ENCODE measurements at places on chromosomes 7 and 10.

- DNase-seq: no peak
Measured at GRCh38 chr7:5872326-5872725, 8.3 kb upstream of the OCM start.

DNA sequence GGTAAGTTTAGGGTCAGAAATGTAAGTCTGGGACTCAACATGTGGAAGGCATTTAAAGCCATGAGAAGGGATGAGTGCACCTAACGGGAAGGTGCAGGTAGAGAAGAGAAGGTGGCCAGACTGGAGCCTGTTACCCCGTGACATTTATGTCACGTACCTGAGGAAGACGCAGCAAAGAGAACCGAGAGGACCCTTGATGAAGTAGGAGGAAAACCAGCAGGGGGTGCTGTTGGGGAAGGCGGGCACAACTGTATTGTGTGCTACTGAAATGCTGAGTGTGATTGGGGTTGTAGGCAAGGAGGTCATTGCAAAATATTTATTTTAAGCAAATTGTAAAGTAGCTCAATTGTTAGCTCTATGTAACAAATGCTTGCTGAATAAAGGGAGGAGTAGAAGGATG is 338.2 kb upstream of the PRKCQ start:
- DNase-seq: peak; percentile 35

GRCh38 chr7:70953796-70954195 is 178.1 kb upstream of the GALNT17 start:
- no peak for DNase-seq

DNA sequence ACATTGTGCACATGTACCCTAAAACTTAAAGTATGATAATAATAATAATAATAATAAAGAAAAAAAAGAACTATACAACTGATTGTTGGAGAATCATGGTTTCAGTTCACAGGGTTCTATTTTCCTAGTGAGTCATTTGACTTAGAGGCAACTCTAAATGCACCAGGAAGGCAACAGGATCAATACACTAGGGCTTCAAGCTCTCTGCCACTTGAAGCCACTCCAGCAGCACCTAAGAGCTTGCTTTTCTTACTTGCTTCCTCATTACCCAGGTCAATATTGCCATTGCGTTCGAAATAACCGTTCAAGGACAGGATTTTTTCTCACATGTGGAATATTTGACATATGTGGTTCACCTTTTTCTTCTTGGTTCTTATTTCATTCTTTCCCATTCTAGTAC is 189.7 kb downstream of the GRM3 start:
- peak; percentile 68 for DNase-seq

GRCh38 chr7:18387191-18387735 is 108.3 kb upstream of the HDAC9 start:
- DNase-seq: no peak

- DNase-seq: no peak
Measured at GRCh38 chr7:114825423-114825951, 96.4 kb upstream of the MDFIC start.

DNA sequence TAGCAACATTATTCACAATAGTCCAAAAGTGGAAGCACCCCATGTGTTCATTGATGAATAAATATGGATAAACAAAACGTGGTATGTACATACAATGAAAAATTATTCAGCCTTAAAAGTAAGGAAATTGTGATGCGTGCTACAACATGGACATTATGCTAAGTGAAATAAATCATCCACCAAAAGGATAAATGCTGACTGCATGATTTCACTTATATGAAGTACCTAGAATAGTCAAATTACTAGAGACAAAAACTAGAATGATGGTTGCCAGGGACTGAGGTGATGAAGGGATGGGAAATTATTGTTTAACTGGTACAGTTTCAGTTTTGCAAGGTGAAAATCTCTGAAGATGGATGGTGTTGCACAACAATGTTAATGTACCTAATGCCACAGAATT is 56.6 kb downstream of the THSD7A start:
- DNase-seq: no peak

- no peak for DNase-seq
Measured at GRCh38 chr7:99120501-99120900, 23.4 kb downstream of the SMURF1 start.

DNA sequence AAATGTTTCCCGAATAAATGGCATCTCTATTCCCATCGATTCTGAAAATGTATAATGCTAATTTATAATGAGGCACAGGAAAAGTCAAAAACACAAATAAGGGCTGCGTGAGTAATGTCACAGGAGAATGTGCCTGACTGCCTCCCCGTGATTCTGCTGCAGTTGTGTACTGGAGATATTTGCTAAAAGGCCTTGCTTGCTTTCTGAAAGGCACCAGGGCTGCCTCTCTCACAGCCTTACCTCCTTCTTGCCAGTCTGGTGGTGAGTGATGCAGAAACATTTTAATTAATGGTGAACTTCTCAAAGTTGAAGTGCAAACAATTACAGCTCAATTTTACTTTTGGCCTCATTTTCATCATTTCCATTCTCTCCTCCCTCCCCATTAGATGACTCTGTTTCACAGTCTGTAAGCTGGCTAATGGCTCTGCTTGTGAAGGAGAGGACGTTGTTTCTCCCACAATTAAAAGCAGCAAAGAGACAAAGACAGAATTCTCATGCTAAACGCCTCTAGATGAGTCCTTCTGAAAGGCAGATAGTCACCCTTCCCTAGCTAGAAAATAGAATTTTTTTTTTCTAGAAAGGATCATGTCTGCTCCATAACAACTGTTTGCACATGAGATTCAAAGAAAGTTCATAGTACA is 377.6 kb downstream of the MDFIC start:
- DNase-seq: no peak

GRCh38 chr10:1525354-1526162 is 211.8 kb downstream of the ADARB2 start:
- no peak for DNase-seq

- DNase-seq: no peak
Measured at GRCh38 chr7:131673576-131673975, 117.1 kb upstream of the PODXL start.

- DNase-seq: no peak
Measured at GRCh38 chr10:75477680-75478079, 46.3 kb downstream of the LRMDA start.

- no peak for DNase-seq
Measured at GRCh38 chr10:119371704-119372663, 164.6 kb downstream of the GRK5 start.

GRCh38 chr7:49127359-49127913 is 203.1 kb downstream of the CDC14C start:
- DNase-seq: no peak

DNA sequence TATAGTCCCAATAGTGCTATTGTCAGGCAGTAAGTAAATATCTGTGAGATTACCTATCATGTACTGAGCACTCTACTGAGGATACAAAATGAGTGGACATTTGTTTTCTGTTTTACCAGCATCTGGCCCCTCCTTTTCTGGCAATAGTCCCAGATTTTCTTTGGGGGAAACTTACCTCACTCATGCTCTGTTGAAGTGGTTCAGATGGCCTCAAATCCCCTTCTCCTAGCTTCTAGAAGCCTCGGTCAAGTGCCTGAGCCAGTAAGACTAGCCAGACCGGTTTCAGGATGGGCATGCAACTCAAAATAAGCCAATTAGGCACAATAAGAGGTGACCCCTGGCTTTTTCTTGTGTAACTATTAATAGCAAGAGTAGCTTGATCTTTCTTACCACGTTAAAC is 19.7 kb downstream of the TRDMT1 start:
- DNase-seq: peak; percentile 25

DNA sequence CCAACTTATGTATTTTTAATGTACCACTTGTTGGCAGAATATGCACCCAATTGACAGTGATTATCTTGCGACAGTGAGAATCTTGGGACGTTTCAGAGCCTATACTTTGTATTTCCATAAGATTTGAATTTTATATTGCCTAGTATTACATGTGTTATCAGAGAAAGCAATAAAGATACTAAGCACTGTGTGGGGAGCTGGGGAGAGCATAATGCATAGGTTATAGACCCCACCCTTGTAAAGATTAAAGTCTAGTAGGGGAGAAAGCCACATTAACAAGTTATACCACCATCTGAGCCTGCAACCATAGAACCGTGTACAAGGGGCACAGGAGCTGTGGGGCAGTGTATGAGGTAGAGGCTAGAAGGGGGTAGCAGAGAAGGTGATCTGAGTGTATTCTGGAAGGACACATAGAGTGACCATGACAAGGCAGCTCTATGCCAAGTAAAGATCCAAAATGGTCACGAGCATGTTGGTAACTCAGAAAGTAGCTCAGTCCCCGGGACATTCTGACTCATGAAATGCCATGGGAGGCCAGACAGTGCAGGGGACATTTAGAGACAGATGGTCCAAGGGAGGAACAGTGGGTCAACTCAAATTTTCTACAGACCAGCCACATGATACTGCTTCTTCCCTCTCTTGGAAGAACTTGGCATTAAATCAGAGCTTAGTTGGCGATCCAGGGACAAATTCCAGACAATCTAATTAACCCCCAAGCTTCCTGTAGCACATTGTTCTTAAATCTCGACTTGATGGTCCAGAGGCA is 84.5 kb downstream of the ADRA2A start:
- no peak for DNase-seq

- DNase-seq: no peak
Measured at GRCh38 chr7:44063894-44064651, 1.3 kb downstream of the PGAM2 start.

DNA sequence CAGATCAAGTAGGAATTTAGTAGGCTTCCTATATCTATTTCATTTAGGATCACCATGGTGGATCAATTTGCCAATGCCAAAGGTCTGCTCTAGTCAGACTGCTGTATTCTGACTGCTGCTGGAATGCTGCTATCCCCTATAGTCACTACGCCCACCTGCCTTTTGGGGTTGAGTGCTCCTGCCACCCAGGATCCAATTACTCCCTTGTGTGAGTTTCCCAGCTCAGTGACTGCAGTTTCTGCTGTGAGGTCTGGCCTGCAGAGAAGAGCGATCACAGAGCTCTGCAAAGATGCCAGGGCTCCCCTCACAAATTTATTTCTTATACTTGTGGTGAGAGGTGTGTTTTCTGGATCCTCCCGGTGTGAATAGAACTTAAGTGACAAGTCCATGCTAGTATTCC is 88.1 kb upstream of the FOXI2 start:
- DNase-seq: no peak

DNA sequence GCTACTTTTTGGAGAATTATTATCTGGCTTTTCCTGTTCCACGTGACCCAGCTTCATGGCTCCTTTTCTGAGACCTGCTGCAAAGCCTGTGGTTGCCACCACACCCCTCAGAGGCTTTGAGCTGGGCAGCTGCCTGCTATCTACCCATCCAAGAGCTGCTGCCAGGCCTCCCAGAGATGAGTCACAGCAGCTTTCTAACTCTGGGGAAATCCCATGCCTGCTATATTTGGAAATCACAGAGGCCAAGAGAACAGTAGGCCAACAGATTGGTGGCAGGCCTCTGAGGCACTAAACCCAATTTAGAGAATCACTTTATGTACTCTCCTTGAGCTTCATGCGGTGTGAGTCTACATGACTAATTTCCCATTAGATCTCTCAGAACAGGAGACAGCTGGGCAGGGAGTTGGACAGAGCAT is 35.2 kb downstream of the SGCE start:
- DNase-seq: peak; percentile 73

GRCh38 chr7:143485094-143485493 is 7.4 kb downstream of the TAS2R41 start:
- DNase-seq: no peak

DNA sequence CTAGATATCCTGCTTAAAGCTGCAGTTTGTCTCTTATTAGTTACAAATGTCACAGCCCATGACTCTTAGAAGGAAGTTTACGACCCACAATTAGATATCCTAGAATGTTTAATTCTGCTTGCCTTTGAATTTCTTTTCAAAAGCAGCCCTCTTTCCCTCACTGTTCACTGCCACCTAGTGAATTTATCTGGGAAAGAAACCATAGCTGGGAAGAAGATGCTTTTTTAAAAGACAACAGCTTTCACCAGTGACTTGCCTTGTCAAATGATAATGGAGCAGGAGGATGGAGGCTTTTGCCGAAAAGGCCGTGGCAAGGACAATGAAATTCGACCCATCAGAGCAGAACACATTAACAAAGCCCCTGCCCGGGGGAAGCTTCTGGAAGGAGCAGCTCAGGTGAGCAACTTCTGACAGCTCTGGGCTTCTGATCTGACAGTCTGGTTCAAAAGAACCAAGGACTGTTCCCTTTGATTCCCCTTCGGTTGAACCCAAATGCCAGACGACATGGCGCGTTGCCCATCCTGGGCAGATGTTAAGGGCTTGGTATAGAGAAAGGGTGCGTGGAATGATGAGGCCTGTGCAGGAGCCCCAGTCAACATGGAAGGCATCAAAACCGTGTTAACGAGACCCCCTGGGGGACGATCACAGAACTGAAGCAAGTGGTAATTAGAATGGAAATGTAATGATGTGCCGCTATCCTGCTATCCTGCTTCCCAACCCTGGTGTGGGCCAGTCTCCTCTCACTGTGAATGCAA is 236.8 kb downstream of the FRMD4A start:
- DNase-seq: no peak

DNA sequence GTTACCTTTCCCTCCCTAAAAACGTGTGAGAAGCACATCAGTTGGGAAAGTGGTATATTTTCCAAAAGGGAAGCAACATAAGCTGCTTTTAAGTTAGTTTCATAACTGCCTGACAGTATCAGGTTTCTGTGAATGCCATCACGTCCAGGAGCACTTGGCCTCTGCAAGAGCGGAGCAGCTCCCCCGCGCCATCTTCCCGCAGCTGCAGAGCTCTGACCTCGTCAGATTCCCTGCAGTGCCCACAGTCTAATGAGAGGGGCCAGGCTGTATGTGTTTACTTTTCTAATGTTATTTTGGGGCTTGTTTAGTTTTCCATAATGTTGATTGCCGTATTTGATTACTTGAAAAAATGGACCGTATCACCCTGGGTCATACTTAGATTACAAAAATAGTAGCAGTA is 74.2 kb downstream of the MGMT start:
- DNase-seq: no peak

DNA sequence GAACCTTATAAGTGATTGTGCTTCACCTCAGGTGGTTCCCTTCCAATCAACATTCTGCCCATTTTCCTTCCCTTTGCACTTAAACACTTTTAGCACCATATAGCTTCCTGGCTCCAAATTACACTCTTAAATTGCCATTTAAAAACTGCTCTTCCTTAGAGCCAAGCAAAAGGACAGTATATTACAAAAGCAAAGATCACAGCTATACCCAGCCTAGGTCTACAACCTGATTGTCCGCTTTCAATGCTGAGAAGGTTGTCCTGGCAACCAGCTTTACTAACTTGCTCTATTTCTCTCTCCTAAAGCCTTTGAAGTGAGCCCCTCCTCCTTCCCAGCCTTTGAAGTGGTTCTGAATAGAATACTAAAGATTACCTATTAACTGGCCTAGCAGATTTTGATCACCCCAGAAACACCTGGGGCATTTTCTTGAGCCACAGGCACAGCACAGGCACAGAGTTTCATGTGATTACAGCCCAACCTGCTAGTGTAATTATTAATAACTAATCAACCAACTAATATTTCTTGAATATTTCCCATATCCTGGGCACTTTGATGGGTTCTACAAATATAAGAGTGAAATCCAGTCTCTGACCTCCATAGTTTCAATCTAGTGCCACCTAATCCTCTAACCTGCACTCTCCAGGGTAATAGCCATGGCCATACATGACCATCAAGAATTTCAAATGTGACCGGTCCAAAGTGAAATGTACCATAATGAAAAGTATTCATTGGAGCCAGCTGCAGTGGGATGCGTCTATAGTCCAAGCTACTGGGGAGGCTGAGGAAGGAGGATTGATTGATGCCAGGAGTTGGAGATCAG is 63.6 kb upstream of the TRIM24 start:
- DNase-seq: peak; percentile 57

- DNase-seq: no peak
Measured at GRCh38 chr10:104279550-104280259, 10.7 kb downstream of the GSTO2 start.
